ENCODE measurements at places on chromosomes 16 and 17. TPM values are rescaled to one million over a fixed set of nuclear protein-coding genes. Genes with fewer than 3 reads are reported as not detected.

Gene SLC5A11
- total RNA-seq = not detected

- DNase-seq = no peak
Observed at GRCh38 chr17:67520916-67521774, 144.1 kb downstream of the PITPNC1 start.

DNA sequence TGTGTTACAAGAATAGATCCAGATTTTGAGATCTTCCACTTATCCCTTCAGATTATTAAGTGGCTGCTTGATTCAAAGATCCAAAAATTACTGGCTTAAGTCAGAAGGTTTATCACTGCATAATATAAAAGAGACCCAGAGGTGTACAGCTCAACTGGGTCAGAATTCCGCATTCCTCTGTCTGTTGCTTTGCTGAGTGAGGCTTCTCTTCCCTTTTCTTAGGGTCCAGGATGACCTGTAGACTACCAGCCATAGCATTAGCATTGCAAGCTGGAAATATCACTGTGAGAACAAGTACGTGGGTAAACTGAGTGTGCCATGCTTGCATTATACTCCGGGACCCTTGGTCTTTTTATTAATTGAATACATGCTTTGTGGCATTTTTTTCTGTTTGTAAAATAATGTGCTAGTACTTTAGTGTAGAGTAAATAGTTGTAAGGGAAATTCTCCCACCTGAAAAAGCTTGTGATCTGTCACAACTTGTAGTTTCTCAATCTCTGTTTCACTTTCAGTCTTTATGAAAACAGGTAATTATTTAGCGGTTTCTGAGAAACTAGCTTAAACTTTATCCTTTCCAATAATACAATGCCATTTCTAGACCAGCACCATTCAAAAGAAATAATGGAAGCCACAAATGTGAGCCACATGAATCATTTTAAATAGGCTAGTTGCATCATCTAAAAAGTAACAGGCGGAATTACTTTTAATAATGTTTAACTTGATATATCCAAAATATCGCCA, 61.6 kb downstream of the TNRC6C start:
- no peak for DNase-seq

DNA sequence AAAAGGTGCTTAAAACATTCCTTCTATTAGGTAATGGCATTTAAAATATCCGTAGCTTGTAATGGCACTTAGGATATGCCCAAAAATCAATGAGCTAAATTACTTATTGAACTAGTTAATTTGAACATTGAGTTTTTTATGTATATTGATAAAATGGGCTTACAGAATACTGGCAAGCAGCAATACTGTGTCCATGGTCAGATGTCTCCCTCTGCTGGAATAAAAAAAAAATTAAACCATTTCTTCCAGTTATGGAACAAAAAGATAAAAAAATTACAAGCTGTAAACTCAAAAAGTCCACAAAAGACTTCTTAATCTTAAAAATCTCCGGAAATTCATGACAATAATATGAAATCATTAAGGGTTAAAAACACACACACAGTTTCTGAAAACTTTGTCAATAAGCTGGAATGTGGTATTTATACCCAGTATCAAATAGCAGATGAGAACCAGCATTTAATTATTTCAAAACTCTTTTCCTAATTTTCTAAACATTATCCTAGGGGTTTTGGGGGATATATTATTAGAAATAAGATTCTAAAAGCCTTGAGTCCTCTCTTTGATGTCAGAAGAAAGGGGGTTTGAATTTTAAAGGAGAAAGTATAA, 21.5 kb upstream of the PSMD7 start:
- DNase-seq = peak; percentile 24

DNA sequence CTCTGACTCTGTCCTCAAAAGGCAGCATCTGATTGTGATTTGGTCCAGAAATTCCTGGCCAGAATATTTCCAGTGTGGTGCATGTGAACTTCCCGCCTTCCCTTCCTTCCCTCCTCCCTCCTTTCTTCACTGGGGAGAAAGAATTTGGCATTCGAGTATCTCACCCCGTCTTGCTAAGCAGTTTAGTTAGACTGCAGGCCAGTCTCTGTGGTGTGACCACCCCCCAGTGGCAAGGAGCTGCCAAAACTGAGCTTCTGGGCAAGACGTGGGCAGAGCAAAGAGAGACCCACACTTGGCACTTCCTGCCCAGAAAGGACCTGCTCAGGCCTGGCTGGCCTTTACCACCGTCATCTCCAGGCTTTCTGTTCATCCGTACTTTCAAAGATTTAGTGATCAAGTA, 36.4 kb downstream of the SNX20 start:
- DNase-seq = peak; percentile 28

DNA sequence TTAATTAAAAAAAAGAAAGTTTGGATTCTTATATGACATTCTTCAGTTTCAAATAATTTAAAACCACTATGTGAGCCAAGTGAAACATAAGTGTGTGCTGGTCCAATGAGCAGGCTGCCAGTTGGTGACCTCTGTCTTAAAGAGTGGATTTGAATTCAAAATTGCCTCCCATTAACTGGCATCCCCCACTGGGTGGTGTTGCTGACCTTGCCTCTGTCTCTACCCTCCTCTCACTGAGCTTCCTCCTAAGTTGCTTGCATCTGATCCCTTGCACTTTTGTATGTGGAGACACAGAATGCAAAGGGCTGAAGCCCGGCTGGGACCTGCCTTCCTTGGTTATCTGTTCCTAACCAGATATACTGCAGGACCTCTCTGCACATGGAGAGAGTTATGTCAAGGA, 160.6 kb downstream of the CYLD start:
- DNase-seq = no peak

DNA sequence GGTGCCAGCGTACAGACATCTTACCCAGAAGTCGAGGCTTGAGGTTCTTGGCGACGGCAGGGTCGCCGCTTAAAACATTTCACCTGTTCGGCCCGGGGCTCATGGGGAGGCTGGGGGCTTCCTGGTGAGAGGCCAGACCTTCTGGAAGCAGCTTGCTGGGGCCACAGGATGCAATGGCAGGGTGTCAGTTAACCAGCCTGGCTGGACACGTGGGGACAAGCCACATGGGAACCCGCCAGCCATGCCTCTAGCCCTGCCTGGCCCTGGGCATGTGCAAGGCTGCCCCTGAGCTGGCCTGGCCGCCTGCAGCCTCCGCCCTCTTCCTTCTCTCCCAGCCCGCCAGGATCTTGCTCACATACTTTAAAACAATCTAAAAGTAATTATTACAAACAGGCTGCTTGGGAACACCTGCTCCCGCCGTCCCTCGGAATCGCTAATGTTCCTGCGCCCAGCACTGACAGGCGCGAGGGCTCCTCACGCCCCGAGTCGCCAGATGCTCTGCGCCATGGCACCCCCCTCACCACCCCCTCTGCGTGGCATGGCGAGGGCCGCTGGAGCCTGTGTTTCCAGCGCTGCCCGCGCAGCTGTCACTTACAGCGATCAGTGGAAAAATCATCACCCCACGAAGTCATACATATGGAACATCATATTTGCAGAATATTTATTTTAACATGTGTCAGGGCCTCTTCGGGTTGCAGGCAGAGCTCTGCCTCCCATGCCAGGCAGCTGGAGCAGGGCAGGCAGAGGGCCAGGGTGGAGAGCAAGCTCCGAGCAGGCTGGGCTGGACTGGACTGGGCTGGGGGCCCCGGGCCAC, 188.7 kb upstream of the GSE1 start:
- no peak for DNase-seq

- no peak for DNase-seq
Observed at GRCh38 chr16:69619514-69619913, 53.7 kb downstream of the NFAT5 start.

DNA sequence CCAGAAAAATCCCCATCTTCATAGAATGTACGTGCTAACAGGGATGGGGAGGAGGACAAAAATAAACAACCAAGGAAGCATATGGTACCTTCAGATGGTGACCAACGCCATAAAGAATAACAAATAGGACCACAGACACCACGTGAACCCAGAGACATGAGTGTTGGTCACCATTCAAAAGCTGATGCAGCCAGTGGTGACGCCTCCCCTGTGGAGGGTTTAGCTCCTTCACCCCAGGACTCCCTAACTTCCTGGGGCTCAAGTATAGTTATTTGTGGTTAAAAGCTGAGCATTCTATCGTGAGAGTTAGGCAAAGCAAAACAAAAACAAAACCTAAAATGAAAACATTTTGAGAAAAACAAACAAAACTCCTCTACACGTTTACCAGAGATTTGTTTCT, 184.7 kb downstream of the SOX9 start:
- peak; percentile 9 for DNase-seq

DNA sequence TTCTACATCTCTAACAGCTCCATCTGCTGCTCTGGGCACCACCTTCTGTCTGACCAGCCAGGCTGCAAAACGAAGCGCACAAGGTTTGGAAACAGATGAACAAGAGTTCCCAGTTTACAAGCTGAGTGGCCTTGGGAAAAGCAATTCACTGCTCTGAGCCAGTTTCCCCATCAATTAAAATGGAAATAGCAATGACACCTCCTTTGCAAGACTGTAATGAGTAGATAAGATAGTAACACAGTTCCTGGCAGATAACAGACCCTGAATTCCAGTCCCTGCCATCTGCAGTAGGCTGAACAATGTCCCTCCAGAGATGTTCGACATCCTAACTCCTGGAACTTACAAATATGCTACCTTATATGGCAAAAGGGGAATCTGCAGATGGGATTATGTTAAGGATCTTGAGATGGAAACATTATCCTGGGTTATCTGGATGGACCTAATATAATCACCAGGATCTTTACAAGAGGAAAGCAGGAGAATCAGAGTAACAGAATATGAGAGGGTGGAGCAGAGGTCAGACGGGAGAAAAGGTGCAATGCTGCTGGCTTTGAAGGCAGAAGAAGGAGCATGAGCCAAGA, 27.9 kb downstream of the CPPED1 start:
- no peak for DNase-seq

DNA sequence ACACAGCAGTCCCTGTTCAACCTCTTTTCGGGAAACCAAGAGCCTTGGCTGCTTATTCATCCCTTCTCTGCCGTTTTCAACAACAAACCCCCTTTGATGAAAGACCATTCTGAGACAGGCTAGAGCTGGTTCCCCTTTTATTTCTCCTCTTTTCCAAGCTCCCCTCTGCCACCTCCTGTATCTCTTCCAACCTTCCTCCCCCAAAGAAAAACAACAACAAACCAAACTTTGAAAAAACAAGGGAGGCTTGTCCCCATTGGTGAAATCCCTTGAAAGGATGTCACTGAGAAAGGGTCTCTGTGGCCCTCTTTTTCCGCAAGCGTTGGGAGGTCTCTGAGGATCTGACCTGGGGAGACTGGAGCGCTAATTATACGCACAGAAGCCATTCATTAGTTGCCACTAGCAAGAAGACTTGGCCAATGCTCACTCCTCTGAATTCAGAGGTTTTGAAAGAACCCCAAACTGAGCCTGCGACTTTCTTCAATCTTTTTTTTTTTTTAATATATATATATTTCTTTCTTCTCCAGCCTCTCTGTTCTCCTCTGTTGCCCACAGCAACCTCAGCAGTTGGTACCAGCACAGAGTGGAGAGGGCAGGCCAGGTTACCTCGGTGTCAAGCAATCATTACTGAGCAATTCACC, 101.4 kb downstream of the PITPNC1 start:
- DNase-seq = no peak

GRCh38 chr17:8253801-8254200, 4.7 kb downstream of the PFAS start:
- no peak for DNase-seq
